ENCODE measurements at places on chromosomes 4 and X.
A peak's percentile ranks its signal among the peaks of the same experiment; 100 is the strongest.

DNA sequence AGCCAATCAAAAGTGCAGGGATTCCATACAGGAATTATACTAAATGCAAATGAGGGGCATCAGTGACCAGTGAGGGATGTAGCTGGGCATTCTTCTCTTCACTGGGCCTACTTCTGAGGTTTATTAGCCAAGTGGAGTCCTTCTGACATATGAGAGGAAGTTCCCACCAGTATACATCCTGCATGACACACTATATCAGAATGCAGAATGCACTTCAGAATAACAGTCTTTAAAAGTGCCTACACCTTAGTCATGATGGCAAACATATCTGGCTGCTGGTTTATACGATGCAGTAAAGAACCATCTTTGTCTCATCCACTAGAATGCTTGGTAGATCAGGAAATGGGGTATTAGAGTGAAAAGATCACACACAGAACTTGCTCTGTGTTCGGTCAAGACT is 180.3 kb upstream of the PPARGC1A start:
- no peak overlapping the region for H3K27ac ChIP-seq
- H3K27me3 ChIP-seq = no peaks in the 10 kb centered on the region
- H3K36me3 ChIP-seq = no peaks in the 10 kb centered on the region
- DNase-seq = no peak
- H3K4me3 ChIP-seq = no peak overlapping the region

DNA sequence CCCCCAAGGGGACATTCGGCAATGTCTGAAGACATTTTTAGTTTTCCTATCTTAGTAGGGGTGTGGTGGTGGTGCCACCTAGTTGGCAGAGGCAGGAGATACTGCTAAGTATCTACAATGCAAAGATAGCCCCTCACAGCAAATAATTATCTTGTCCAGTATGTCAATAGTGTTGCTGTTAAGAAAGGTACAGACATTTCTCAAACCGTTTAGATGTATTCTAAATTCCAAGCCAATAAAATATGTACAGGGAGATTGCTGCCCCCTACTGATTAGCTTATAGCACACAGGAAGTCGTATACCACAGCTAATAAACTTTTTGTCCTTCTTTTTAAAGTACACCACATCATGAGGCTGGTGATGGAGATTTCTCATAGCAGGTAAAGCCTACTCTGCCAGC is 260.5 kb downstream of the TMA16 start:
- no peaks in the 10 kb centered on the region for H3K27me3 ChIP-seq
- H3K27ac ChIP-seq = no peak overlapping the region
- no peak overlapping the region for H3K4me3 ChIP-seq
- no peak for DNase-seq
- H3K4me1 ChIP-seq = no peaks in the 10 kb centered on the region

GRCh38 chr4:40251366-40251765 is 54.5 kb downstream of the RHOH start:
- H3K36me3 ChIP-seq = peaks cover 2% of the 10 kb centered on the region
- H3K4me1 ChIP-seq = peaks cover 24% of the 10 kb centered on the region
- peaks cover 4% of the 10 kb centered on the region for H3K27me3 ChIP-seq
- DNase-seq = no peak

GRCh38 chrX:6924443-6925077 is 223.0 kb upstream of the STS start:
- no peak for DNase-seq
- H3K4me1 ChIP-seq = no peaks in the 10 kb centered on the region
- no peak overlapping the region for H3K4me3 ChIP-seq
- no peaks in the 10 kb centered on the region for H3K36me3 ChIP-seq

- DNase-seq = no peak
- H3K27me3 ChIP-seq = no peaks in the 10 kb centered on the region
- no peak overlapping the region for H3K27ac ChIP-seq
- no peak overlapping the region for H3K4me3 ChIP-seq
- H3K36me3 ChIP-seq = no peaks in the 10 kb centered on the region
Observed at GRCh38 chrX:39047174-39047573, 245.9 kb downstream of the MID1IP1 start.

- H3K4me3 ChIP-seq = no peak overlapping the region
- no peaks in the 10 kb centered on the region for H3K27me3 ChIP-seq
- H3K36me3 ChIP-seq = peaks cover 9% of the 10 kb centered on the region
- peaks cover 12% of the 10 kb centered on the region for H3K4me1 ChIP-seq
- DNase-seq = no peak
- peak overlapping the region; percentile 28 for H3K27ac ChIP-seq
Observed at GRCh38 chr4:105184316-105184980, 37.8 kb downstream of the TET2 start.

DNA sequence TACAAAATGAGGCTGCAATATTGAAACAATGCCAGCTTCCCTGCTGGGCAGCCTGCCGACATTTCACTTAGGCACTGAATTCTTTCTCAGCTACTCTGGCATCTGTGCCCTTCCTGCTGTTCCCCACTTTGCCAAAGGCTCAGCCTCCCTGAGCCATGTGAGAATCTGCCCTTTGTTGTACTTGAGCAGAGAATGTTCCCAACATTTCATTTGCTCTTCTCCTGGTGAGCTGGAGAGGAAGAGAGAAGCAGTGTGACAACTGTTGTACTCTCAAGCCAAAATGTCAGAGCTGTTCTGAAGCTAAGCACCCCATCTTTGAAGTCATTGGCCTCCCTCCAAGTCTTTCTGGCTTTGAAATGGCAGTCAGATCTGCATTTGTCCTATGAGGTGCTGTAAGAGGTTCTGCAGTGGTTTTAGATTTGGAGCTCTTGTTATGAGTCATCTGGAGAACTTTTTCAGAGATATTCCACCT is 32.5 kb downstream of the LANCL3 start:
- peaks cover 3% of the 10 kb centered on the region for H3K27me3 ChIP-seq
- no peaks in the 10 kb centered on the region for H3K36me3 ChIP-seq
- H3K27ac ChIP-seq = no peak overlapping the region
- H3K4me1 ChIP-seq = no peaks in the 10 kb centered on the region
- DNase-seq = no peak

GRCh38 chr4:153530284-153530999 is 64.3 kb downstream of the TMEM131L start:
- no peak overlapping the region for H3K4me3 ChIP-seq
- no peak overlapping the region for H3K27ac ChIP-seq
- peaks cover 9% of the 10 kb centered on the region for H3K4me1 ChIP-seq
- peaks cover 14% of the 10 kb centered on the region for H3K36me3 ChIP-seq
- H3K27me3 ChIP-seq = peaks cover 5% of the 10 kb centered on the region

DNA sequence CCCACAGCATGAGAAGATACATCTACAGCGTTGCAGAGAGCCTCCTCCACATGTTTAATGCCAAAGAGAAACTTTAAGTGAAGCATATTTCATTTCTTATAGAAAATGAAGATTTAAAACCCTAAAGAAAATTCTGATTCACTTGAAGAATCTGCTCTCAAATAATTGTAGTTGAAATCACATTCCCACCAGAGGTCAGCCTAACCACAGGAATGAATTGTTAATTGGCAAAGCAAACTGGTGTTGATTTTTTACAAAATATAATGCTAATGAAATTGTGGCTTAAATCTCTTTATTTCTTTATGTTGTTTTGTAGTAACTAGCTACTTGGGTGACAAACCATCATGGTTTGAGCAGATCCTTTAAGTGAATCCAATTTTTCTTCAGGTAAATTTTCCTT is 31.1 kb upstream of the WDR17 start:
- no peak overlapping the region for H3K27ac ChIP-seq
- no peaks in the 10 kb centered on the region for H3K4me1 ChIP-seq
- no peak overlapping the region for H3K4me3 ChIP-seq
- no peaks in the 10 kb centered on the region for H3K36me3 ChIP-seq

- peaks cover 37% of the 10 kb centered on the region for H3K4me1 ChIP-seq
- peaks cover 98% of the 10 kb centered on the region for H3K36me3 ChIP-seq
- H3K27me3 ChIP-seq = peaks cover 5% of the 10 kb centered on the region
- peak overlapping the region; percentile 89 for H3K27ac ChIP-seq
Observed at GRCh38 chr4:76772498-76773106, 125.3 kb downstream of the SOWAHB start.

DNA sequence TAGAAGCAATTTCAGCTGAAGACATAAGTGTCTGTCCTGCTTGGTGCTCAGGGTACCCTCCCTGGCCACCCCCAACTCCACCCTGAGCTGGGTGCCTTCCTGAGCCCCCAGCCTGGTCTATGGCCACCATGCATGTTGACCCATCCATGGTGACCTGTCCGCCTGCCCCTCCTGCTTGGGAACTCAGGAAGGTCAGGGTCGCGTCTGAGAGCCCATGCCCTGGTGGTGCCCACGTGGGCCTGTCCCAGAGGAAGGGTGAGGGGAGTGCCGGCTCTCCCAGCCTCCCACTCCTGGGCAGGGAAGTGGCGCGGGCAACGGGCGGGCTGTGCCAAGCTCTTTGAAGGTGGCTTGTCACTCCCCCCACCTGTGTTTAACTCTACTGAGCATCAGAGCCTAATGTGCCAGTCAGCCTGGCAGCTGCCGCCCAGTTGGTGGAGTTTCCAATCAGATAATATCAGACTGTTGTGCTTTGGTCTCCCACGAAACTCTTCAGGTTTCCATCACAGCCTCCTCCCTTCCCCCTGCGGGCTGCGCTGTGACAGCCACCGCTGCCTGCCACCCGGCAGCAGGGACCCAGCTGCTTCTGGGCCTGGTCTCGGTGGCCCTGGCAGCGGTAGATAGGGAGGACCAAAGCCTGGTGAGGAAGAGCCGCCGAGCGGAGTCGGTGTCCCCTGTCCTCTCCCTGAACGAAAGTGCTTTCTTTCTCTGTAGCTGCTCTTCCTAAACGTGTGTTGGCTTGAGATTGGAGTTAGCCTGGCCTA is 4.8 kb downstream of the SH3BP2 start:
- peaks cover 58% of the 10 kb centered on the region for H3K4me1 ChIP-seq
- H3K4me3 ChIP-seq = no peak overlapping the region
- no peaks in the 10 kb centered on the region for H3K36me3 ChIP-seq
- peaks cover 11% of the 10 kb centered on the region for H3K27me3 ChIP-seq
- no peak for DNase-seq

DNA sequence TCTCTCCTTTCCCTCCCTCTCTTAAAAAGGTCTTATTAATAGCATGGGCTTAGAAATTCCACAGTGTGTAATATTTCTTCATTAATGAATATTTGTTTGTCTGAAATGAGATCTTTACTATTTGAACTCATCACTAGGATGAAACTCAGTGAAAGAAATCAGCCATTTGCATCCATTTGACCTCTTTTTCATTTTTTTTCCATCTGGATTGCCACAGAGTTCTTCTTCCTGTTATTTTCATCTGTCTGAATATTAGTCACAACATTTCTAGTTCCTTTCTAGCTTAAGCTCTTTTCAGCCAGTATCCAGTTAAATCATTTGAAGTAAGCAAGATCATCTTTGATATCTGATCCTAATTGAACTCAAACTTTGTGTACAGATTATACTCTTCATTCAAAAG is 69.2 kb upstream of the PLS3 start:
- no peaks in the 10 kb centered on the region for H3K36me3 ChIP-seq
- H3K4me1 ChIP-seq = peaks cover 24% of the 10 kb centered on the region
- peaks cover 4% of the 10 kb centered on the region for H3K27me3 ChIP-seq
- H3K4me3 ChIP-seq = no peak overlapping the region

GRCh38 chr4:170414961-170415360 is 325.2 kb upstream of the AADAT start:
- peaks cover 17% of the 10 kb centered on the region for H3K4me1 ChIP-seq
- H3K27me3 ChIP-seq = no peaks in the 10 kb centered on the region
- no peak overlapping the region for H3K27ac ChIP-seq
- DNase-seq = no peak
- no peaks in the 10 kb centered on the region for H3K36me3 ChIP-seq
- no peak overlapping the region for H3K4me3 ChIP-seq

DNA sequence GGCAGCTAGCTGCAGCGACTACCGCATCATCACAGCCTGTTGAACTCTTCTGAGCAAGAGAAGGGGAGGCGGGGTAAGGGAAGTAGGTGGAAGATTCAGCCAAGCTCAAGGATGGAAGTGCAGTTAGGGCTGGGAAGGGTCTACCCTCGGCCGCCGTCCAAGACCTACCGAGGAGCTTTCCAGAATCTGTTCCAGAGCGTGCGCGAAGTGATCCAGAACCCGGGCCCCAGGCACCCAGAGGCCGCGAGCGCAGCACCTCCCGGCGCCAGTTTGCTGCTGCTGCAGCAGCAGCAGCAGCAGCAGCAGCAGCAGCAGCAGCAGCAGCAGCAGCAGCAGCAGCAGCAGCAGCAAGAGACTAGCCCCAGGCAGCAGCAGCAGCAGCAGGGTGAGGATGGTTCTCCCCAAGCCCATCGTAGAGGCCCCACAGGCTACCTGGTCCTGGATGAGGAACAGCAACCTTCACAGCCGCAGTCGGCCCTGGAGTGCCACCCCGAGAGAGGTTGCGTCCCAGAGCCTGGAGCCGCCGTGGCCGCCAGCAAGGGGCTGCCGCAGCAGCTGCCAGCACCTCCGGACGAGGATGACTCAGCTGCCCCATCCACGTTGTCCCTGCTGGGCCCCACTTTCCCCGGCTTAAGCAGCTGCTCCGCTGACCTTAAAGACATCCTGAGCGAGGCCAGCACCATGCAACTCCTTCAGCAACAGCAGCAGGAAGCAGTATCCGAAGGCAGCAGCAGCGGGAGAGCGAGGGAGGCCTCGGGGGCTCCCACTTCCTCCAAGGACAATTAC is 1.4 kb downstream of the AR start:
- peaks cover 35% of the 10 kb centered on the region for H3K4me1 ChIP-seq
- no peaks in the 10 kb centered on the region for H3K36me3 ChIP-seq
- H3K4me3 ChIP-seq = peak overlapping the region; percentile 88
- DNase-seq = peak; percentile 25
- H3K27me3 ChIP-seq = peaks cover 15% of the 10 kb centered on the region

GRCh38 chr4:78566834-78567499 is 15.4 kb downstream of the ANXA3 start:
- H3K27me3 ChIP-seq = peaks cover 5% of the 10 kb centered on the region
- DNase-seq = no peak
- H3K4me3 ChIP-seq = no peak overlapping the region
- peaks cover 30% of the 10 kb centered on the region for H3K4me1 ChIP-seq
- H3K27ac ChIP-seq = no peak overlapping the region
- H3K36me3 ChIP-seq = no peaks in the 10 kb centered on the region

DNA sequence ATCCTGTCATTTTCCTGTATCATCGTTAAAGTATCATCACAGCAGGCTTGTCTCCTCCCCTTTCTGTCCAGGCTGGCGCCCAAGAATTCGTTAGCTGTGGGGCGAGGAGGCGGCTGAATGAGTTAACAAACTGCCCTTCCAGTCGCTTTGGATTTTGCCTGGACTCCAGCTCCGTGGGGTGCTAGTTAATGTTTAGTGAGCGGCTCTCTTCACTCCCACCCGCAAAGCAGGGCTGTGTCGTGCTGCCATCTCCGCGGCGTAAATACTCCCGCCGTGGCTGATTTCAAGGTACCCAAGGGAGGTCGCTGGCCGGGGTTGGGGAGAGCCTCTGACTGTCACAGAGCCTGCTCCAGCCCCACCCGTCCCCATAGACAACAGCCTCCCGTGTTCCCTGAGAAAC is 44.9 kb upstream of the SPRY1 start:
- H3K27ac ChIP-seq = no peak overlapping the region
- DNase-seq = no peak
- H3K4me3 ChIP-seq = no peak overlapping the region
- no peaks in the 10 kb centered on the region for H3K27me3 ChIP-seq
- no peaks in the 10 kb centered on the region for H3K36me3 ChIP-seq

- H3K4me1 ChIP-seq = no peaks in the 10 kb centered on the region
- H3K36me3 ChIP-seq = no peaks in the 10 kb centered on the region
- DNase-seq = peak; percentile 24
- no peak overlapping the region for H3K4me3 ChIP-seq
- no peak overlapping the region for H3K27ac ChIP-seq
Observed at GRCh38 chrX:152817078-152817764, 13.3 kb downstream of the CETN2 start.

- peak overlapping the region; percentile 97 for H3K4me3 ChIP-seq
- peak overlapping the region; percentile 98 for H3K27ac ChIP-seq
Observed at GRCh38 chr4:125315576-125316400, 1.0 kb downstream of the FAT4 start.
